CD4-positive, alpha-beta T cell treated with Interleukin-15 for 4 hours (primary cell): ENCODE measurements at places on chromosomes 13 and 19.

GRCh38 chr13:98221234-98221633 is 44.2 kb upstream of the RNF113B start:
- DNase-seq = no peak

DNA sequence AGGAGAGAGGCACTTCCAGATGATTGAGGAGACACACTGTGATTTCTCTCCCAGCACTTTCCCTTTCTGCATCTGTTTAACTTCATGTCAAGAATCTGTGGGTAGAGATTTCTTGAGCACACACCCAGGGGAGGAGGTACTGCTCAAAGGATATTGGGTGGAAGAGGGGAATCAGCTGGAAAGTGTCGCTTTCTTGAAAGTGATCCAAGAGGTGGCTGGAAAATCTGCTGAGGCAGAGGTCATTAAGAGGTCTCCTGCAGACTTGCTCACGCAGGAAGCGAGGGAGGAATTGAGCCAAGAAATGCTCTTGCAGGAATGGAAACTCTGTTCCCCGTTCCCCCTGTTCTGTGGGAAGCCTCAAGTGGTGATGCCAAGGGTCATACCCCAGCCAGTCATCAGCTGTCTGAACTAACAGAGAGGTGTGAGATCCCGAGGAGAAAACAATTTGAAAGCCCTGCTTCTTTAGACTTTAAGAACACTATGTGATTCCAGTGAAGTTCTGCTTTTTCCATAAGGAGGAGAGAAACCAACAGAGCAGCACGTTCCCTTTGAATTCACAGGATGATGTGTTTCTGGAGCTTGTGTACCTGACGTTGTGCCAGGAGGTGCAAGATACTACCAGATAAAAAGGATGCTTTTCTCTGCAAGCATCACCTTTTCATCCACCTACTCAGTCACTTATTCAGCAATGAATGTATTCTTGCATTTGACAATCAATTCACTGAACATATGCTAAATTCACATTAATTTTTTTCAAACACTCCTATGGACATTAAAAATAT is 163.4 kb upstream of the GPR12 start:
- DNase-seq = no peak

DNA sequence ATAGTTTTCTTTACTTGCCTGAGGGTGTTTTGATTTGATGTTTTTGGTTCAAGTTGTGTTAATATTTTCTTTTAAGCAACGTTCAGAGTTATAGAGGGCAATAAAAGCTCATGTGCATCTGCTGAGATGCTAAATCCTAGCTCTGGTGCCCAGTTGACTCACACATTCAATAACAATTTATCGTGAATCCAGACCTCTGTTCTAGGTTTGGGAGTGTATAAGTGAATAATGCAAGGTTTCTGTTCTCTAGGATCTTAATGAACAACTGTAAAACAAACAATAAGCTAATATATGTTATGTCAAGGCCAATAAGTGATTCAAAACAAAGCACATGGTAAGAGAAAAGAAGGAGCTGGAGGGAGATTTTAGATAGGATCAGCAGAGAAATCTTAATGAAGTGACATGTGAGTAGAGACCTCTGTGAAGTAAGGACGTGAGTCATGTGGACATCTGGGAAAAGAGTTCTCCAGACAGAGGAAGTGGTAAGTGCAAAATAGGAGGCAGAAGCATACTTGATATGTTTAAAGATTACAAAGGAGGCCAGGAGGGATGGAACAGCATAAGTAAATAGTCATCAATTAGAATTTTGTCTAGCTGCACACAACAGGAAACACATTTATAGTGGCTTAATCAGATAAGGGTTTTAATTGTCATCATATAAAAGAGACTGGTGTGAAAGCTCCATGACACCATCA is 278.5 kb upstream of the HTR2A start:
- DNase-seq = no peak

DNA sequence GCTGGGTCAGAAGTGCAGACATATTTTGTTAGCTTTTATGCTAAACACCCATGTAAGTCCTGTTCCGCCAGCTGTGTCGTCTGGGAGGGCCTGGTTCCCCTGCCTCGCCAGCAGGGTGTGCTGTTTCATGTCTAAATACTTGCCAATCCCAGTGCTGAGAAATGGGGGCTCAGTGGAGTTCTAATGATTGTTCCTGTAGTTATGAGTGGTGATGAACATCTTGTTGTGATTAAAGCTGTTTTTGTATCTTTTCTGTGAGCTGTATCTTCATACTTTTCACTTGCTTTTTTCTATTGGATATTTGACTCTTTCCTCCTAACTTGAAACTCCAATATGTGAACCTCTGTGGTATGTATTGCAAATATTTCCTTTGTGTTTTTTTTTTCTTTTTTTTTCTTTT is 32.7 kb downstream of the KDM4B start:
- DNase-seq = peak; percentile 21

DNA sequence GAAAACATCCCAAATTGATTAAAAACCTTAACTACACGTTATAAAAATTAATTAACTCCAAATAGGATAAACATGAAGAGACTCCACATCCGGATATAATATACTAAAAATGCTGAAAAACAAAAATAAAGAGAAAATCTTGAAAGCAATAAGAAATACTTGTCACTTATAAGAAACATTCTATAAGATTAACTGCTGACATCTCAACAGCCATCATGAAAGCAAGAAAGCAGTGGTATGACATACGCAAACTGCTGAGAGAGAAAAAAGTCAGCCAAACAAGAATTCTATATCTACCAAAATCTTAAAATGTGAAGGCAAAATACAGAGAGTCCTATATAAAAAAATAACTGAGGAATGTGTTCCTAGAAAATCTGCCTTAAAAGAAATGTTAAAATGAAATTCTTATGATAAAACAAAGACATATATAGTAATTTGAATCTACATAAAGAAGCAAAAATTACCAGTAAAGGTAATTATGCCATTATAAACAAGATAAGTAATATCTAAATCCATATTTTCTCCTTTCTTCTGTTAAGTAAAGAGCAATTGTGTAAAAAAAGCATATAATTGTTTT is 1851.1 kb downstream of the PCDH9 start:
- DNase-seq = no peak

DNA sequence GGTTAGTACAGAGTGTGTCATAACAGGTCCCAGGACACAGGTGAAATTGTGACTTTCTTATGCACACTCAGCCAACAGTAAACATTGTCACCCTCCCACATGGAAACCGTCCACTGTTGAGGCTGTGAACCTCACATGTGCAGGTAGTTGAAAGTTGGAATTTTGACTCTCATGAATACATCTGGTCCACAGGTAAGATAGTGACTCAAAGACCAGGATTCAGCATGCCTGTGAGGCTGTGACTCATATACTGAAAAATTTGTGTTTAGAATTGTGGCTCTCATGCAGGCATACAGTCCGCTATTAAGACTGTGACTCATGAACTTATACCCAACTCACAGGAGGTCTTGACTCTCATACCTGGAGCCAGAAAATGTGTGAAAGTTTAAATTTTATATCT is 67.8 kb downstream of the ZNF728 start:
- DNase-seq = no peak

DNA sequence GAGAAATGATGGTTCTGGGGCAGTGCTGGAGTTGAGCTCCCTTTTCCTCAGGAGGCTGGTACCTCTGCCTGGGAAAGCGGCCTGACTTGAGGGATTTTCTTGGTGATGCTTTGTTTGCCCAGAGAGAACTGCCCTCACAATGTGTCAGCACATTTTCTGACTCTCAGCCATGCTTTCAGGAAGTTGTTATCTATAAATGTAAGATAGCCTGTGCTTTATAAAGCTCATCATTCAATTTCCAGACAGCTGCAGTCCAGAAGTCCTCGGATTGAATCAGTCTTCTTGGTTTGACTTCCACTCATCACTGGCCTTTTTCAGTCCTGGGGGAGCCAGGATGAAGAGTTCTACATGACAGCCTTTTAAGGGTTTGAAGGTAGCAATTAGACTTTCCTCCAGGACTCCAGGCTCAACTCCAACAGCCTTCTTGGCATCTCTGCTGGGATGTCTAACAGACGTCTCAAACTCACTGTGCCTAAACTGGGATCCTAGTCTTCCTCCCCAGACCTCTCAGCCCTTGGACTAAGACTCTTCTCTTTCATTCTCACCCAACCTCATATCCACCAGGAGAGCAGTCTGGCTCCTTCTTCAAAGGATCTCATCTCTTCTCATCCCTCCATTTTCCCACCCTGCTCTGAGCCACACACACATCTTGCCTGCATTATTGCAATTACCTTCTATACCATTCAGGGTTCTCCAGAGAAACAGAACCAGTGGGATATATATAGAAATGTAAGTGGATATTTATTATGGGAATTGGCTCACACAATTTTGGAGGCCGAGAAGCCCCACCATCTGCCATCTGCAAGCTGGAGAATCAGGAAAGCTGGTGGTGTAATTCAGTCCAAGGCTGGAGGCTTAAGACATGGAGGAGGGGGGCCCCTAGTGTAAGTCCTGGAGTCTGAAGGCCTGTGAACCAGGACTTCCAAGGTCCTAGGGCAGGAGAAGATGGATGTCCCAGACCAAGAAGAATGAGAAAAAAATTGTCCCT is 13.1 kb downstream of the ERICH6B start:
- DNase-seq = no peak

GRCh38 chr19:42295831-42296525 is 6.0 kb upstream of the PRR19 start:
- peak; percentile 90 for DNase-seq

GRCh38 chr13:31042481-31043165 is 110.2 kb downstream of the TEX26 start:
- no peak for DNase-seq

- DNase-seq = no peak
Observed at GRCh38 chr19:29724102-29724641, 9.1 kb upstream of the C19orf12 start.

- no peak for DNase-seq
Observed at GRCh38 chr19:41928221-41928683, at the start of gene ERFL. Gene ERFL (minus strand): TSS chr19:41928449. CDS start chr19:41912919, 15,530 bp downstream.

GRCh38 chr13:50291611-50292010 is 276.4 kb downstream of the KCNRG start:
- DNase-seq = no peak

DNA sequence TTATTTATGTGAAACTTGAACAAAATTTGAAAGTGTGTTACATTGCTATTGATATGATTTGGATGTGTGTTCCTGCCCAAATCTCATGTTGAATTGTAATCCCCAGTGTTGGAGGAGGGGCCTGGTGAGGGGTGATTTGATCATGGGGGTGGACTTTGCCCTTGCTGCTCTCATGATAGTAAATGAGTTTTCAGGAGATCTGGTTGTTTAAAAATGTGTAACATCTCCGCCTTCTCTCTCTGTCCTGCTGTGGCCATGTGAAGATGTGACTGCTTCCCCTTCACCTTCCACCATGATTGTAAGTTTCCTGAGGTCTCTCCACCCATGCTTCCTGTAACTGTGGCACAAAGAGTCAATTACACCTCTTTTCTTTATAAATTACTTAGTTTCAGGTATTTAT is 1731.0 kb downstream of the SLITRK5 start:
- DNase-seq = no peak

- no peak for DNase-seq
Observed at GRCh38 chr19:44845286-44845611, 848 bp upstream of the NECTIN2 start.

DNA sequence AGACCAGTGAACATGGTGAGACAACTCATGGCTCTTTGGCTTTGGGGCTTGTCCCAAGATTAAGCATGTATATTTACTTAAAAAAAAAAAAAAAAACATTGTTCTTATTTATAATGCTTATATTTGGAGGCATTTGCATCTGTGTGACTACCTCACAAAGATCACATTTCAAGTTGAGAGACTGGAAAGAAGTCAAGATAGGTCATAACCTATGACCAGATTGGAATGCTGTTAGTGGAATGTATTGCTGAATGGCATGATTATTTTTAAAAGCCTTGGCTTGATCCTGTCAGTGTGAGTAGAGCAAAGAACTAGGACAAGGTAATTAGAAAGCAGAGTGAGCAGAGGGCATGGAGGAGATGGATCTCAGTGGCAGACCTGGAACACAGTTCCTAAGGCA is 214.6 kb downstream of the OXGR1 start:
- no peak for DNase-seq

- no peak for DNase-seq
Observed at GRCh38 chr13:30779016-30779415, 43.7 kb downstream of the ALOX5AP start.

- no peak for DNase-seq
Observed at GRCh38 chr19:46603752-46604231, 2.7 kb downstream of the CALM3 start.

DNA sequence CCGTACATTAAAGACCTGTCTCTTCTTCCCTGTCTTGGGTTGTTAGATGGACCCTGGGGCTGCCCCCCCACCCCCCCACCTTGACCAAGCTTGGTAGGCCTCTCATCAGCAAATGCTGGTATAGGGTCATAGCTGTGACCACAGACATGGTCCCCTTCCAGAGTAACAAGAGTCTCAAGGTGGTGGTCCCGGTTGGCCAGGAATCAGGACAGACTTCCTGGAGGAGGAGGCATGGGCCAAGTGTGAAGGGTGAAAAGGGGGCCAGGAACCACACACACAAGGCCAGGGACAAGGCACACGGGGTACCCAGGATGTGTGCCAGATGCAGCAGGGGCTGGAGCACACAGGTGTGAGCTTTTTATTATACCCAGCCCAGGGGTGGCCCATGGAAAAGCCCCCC is 1.1 kb upstream of the MRI1 start:
- DNase-seq = no peak

GRCh38 chr19:383922-384798 is 24.8 kb downstream of the C2CD4C start:
- DNase-seq = no peak

- DNase-seq = no peak
Observed at GRCh38 chr13:112254900-112255299, 121.3 kb upstream of the SPACA7 start.

DNA sequence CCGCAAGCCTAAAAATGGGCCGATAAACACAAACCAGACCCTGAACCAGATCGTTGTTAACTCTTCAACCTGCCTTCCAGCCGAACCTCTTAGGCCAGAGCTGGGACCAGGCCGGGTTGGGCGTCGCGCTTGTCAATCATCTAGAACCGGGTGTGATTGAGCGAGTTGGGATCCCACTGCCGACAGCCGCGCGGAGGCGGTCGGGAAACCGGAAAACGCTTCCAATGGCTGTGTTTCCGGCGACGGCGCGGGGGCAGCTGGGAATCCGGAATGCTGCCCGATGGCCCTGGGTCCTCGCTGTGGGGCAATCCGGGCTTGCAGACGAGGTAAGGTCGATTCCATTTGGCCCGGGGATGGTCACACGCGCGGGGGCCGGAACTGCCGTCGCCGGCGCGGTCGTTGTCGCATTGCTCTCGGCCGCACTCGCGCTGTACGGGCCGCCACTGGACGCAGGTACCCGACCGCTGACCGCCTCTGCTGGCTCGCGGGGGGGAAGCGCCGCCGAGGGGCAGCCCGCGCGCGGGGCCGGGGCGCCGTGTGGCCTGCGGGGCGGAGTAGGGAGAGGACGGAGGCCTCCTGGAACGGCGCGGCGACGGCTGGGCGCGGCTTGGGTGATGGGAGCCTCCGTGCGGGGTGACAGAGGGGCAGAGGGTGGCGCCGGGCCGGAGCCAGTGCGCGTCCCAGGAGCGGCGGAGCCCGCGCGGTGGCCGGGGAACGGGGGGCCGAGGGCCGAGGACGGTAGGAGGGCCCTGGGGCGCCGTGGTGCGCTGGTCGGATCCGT is at the start of gene NAXD:
TSS of gene NAXD (plus strand) at position 224 of the 781 bp plus-strand sequence. CDS start at position 281, 57 bp downstream.
- DNase-seq = peak; percentile 83
